ENCODE measurements at places on chromosomes 6 and 20.

DNA sequence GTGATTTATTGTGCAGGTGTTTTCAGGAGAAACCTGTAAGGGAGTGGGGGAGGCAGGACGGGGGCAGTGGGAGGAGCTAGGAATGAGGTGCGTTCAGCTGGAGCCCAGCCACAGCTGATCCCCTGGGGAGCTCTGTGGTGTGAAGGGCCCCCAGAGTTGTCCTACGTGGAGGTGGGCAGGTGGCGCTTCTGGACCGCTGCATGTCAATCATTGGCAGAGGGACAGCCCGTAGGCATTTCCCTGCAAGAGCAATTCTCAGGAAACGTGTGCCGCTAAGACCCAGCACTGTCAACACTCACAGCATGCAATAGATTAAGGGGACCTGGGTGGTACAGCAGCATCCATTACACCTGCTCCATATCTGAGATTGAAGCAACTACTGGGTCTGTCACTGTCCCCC is 88.0 kb downstream of the PRND start:
- DNase-seq = no peak

GRCh38 chr6:135692426-135692825 is 159.1 kb upstream of the PDE7B start:
- DNase-seq = no peak

- no peak for DNase-seq
These were observed 86.7 kb downstream of the GMDS start for GRCh38 chr6:2158596-2159271.

DNA sequence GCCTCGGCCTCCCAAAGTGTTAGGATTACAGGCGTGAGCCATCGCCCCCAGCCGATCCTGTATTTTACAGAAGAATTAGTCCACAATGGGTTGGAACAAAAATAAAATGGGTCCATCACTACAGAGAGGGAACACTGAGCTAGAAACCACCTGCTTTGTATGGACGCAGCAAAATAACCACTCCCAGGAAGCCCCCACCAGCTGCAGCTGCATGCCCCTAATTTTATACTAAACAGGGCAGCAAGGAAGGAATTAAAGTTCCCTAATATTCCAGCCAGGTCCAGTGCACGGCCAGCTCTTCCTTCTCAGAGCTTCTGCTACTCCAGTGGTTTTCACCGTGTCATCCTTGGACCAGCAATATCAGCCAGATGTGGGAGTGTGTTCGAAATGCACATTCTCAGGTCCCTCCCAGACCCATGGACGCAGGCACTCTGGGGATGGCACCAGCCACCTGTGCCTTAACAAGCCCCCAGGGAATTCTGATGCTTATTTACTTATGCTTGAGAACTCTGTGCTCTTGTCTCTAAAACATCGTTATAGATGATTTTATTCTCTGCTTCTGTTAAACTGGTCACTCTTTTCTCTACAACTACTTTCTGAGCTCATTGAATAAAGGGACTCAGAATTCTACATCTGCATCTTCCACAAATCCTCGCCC is 189.5 kb upstream of the SLC24A3 start:
- DNase-seq = no peak

- DNase-seq = no peak
These were observed 43.1 kb downstream of the RBM38 start for GRCh38 chr20:57434390-57434700.

GRCh38 chr6:25017932-25018567 is 82.3 kb upstream of the RIPOR2 start:
- DNase-seq = peak; percentile 76

GRCh38 chr20:62819494-62820174 is 2.8 kb downstream of the COL9A3 start:
- no peak for DNase-seq

- no peak for DNase-seq
These were observed 20.4 kb downstream of the RAB44 start for GRCh38 chr6:36717871-36718540.

- no peak for DNase-seq
These were observed 257.7 kb downstream of the FARS2 start for GRCh38 chr6:5518936-5519491.

DNA sequence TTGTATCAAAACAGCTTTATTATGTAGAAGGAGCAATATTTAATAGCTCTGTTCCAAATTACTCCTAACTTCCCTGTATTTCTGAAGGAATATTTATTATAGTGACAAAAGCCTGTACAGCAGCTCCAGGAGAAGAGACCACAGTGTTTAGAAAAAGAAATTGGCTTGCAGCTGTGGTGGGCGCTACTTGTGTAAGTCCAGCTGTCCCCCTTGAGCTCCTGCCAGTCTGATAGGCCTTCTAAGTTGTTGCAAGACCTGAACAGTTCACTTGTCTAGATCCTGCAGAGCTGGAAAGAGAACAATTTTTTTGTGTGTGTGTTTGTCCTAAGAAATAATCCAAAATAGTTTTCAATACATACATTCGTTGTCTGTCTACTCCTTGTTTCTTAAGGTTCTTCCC is 86.6 kb downstream of the JARID2 start:
- no peak for DNase-seq

GRCh38 chr6:143037470-143037869 is 23.2 kb upstream of the AIG1 start:
- DNase-seq = no peak

DNA sequence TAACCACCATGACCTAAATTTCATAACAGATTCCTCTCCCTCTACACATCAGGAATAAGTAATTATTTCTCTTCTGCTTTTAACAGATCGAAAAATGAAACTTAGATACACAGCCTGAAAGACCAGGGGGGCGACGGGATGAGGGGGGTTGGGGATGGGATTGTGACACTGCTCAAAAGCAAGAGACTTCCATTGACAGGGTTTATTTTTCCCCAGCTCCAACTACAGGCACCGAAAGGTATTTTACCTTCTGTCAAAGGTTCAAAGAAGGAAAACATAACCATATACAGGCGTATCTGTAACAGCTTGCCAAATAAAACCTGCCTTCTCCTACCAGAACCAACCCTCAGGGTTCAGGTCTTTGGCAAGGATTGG is 1.3 kb downstream of the EPHA7 start:
- no peak for DNase-seq

DNA sequence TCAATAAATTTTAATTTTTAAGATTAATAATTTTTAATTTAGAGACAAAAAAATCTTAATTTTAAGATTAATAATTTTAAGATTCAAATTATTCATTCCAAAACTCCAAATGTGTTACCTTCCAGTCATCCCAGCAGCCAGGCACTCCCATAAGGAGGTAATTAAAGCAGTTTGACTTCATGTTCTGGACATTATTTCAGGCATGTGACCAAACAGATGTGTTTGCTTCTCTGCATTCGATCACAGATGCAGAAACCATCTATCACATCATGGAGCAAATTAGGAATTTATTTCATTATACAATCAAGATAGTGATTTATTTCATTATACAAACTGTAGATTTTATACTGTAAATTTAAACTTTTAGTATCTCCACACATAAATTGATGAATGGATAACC is 150.3 kb downstream of the AKAP7 start:
- no peak for DNase-seq

DNA sequence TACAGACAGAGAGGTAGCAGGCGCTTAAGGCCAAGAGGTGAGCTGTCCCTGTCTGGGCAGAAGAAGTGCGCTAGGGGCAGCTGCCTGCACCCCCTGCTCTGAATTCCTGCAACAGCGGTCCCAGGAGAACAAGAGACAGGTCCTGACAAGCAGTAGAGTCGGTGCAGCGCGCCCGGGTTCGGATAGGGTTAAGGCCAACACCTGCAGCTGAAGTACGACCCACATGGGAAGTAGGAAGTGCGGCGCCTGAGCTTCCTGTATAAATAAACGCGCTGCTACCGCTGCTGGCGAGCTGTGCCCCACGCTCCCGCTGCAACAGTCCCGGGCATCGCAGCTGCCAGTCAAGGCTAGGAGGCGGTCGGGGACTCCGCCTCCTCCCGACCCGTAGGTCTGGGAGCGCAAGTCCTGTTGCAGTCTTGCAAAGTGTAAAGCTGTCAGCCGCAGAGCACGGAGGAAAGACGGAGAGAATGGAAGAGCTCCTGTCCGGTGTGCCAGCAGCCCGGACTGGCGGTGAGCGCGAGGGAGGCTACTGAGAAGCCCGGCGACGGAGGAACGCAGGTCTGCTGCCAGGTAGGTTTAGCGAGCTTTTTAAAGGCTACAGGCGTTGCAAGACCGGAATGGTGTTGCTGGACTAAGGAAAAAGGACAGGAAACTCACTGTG is at the start of gene RNF144B:
TSS of gene RNF144B (plus strand) at position 290 of the 661 bp plus-strand sequence. CDS start 12,185 bp downstream, outside the sequence.
- DNase-seq = peak; percentile 55

GRCh38 chr6:50974319-50974718 is 155.6 kb downstream of the TFAP2B start:
- no peak for DNase-seq

DNA sequence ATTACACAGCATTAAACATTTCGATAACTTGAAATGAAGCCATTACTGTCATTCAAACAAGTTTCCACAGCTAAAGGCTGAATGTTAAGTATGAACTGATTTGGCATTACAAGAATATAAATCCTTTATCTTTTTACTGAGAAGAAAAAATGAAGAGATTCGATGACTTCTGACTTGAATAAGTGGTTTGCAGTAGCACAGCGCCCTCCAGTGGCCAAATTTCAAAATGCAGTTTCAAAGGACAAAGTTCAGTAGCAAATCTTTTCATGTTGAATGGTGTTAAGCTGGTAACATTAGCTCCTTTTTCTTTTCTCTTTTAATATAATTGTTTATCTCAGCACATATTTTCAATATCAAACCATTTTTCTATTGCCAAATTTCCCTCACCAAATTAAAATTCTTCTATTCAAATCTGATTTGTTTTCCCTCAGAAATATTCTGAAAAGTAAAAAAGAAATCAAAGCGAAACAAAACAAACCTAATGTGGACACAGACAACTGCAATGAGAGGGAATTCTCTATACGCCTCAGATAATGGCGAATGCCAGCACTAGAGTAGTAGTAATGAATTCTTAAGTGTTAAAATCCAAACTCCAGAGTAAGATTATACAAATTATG is 145.7 kb downstream of the BTBD9 start:
- DNase-seq = peak; percentile 76

DNA sequence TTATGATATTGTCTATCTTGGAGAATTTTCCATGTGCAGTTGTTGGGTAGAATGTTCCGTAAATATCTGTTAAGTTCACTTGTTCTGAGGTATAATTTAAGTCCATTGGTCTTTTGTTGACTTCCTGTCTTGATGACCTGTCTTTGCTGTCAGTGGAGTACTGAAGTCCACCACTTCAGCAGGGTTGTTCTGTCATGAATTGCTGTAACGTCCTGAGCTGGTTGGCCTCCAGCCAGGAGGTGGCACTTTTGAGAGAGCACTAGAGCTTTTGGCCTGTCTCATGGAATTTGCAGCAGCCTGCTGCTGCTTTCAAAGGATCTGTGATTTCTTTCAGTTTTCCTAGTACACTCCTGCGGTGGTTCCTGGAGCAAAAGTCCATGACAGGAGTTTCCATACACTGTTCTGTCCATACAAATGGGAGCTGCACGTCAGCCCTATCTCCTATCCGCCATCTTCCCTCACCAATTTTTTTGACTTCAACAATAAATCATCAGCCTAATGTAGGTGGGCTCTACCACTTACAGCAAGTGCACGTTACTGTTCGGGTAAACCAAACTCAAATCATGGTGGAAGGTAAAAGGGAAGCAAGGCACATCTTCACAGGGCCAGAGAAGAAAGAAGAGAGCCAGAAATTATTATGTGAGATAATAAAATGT is 46.9 kb upstream of the TRERF1 start:
- no peak for DNase-seq

DNA sequence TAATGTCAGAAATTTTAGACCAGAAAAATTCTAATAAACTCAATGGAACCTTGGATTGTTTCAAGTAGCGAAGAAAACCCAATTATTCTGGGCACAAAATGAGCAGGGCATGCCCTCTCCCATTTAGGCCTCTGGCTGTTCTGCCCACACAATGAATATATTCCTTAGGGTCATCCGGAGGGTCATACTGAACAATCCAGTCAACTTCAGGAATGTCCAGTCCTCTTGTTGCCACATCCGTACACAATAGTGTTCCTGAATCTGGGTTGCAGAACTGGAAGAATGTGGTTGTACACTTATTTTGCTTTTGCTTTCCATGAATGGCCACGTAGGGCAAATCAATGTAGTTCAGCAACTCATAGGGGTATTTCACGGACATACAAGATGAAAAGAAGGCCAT is 23.4 kb upstream of the RNF144B start:
- no peak for DNase-seq

DNA sequence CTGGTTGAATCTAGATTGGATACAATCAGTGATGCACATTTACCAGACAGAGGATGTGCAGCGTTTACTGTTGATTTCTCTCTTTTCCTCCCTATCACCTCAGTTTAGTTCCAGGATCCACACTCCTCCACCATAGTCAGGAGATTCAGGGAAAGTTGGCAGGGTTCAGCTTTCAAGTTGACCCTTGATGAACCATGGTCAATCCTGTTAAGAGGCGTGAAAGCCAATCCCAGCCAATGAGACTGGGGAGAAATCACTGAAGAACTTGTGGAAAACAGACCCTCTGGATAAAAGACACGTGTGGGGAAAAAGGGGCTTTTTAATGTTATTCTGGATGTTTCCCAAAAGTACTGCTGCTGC is 19.2 kb upstream of the SCP2D1 start:
- DNase-seq = no peak

DNA sequence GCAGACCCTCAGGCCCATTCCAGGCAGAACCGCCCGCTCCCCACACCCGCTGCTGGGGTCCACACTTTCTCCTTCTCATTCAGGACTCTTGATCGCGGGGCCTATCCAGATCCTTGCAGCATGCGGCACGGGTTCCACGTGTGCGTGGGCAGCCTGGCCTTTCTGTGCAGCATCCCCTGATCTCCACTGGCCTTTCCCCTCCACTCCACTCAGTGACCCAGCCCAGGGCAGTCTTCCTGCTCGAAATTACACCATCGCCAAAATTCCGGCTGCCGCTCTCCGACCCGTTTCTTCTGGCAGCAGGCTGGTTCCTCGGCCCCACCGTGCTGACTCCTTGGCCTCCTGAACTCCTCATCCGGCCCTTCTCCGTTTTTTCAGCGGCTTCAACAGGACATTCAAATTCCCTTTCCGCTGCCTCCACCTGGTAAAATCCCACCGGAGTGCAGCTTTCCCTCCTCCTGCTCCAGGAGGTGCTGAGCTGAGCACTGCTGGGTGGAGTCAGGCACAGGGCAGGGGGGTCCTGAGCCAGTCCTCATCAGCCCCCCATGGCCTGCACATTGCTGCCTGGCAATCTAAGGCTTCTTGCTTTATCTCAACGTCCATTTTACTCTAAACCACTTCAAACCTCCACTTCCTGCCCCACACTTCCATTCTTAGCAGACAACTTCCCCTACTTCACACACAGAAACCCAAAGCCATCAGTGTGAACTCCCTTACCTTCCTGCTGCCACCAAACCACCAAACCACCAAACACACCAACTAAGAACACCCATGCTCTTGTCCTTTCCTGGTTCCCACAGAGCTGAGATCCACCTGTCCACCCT is 9.0 kb downstream of the SFT2D1 start:
- DNase-seq = no peak

GRCh38 chr20:61502433-61502832 is 250.4 kb downstream of the CDH4 start:
- no peak for DNase-seq

- DNase-seq = no peak
These were observed 24.7 kb downstream of the C20orf203 start for GRCh38 chr20:32648761-32649650.

All from stimulated activated CD4-positive, alpha-beta T cell treated with anti-CD3 and anti-CD28 coated beads, Interleukin-12 subunit alpha, Interleukin-12 subunit beta, amount 100 ng/mL, for 24 hours (primary cell).